IPS-NIHi11 (cell line): ENCODE measurements at places on chromosomes 5 and 9.

GRCh38 chr5:113273948-113274347 lies 160.8 kb downstream of the TSSK1B start:
- no peak for DNase-seq

- no peak for DNase-seq
These were observed 76.4 kb downstream of the MED27 start for GRCh38 chr9:132003319-132003704.

DNA sequence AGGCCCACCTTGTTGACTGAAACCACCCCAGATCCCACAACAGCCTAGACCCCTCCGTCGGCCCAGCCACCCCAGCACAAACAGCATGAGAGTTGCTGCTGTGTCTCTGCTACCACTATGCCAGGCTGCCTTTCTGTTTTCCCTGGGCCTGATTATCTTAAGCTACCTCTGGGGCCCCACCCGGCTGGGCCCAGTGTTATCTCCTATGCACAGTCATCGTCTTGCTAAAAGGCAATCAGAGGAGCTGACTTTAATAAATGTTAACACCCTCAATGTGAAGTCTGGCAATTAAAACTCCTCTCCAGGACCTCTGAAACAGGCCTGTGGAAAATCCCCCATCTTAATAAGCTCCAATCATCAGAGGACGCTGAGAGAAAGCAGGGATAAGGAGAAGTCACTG lies 144.9 kb downstream of the FAM114A2 start:
- no peak for DNase-seq

- no peak for DNase-seq
These were observed 70.0 kb downstream of the NLN start for GRCh38 chr5:65791712-65792673.

DNA sequence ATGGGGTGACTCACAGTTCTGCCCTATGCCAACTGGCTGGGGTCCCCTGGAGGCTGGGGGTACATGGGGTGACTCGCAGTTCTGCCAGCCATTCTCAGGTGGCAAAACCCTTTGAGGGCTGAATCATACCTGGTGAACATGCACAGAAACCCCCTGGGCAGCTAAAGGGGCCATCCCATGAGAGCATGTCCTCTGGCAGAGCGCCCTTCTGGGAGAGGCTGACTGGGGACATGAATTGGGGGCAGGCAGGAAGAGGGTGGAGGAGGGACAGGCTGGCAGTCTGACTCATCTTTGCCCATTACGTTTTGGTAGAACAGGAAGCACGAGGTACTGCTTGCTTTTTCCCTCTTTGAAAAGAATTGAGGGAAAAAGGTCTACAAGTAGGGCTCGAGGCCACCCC lies 16.7 kb downstream of the TRAF1 start:
- DNase-seq, result no peak

- no peak for DNase-seq
These were observed 168.5 kb downstream of the DOCK2 start for GRCh38 chr5:169805527-169805934.

GRCh38 chr5:67021521-67021920 lies 175.1 kb downstream of the CD180 start:
- no peak for DNase-seq

- DNase-seq, result no peak
These were observed 10.8 kb upstream of the TTC39B start for GRCh38 chr9:15317836-15318235.

DNA sequence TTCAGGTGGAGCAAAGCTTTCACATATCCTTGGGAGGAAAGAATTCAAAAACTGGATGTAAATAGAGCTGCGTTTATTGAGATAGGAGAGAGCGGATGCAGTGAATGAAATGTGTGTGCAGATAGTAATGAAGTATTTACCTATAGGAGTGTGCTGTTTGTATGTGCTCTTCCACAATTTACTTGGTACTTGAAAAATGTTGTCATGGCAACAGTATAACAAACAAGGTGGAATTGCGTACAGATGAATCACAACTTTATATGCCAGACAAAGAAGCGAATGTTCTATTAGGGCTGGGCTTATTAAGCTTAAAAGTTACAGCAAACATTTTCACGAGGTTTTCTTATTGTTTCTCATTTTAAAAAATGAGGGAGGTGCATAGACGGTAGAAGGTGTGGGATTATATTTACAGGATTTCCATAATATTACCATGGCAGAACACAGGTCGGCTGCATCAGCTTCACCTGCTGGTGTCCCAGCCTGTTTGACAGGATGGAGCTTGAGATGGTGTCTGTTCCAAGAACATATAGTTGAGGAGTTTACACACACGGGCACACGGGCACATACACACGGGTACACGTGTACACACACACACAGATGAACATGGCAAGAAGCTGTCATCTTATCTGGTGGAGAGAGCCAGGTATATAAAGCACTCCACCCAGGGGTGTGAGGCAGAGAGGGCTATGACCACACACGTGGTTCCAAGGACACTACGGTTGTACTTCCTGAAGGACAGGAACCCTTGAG lies 155.7 kb downstream of the RMI1 start:
- no peak for DNase-seq

GRCh38 chr5:28077291-28078240 lies 1039.2 kb upstream of the CDH9 start:
- no peak for DNase-seq
